Keratinocyte (primary cell): ENCODE measurements at places on chromosomes 13 and 19.

DNA sequence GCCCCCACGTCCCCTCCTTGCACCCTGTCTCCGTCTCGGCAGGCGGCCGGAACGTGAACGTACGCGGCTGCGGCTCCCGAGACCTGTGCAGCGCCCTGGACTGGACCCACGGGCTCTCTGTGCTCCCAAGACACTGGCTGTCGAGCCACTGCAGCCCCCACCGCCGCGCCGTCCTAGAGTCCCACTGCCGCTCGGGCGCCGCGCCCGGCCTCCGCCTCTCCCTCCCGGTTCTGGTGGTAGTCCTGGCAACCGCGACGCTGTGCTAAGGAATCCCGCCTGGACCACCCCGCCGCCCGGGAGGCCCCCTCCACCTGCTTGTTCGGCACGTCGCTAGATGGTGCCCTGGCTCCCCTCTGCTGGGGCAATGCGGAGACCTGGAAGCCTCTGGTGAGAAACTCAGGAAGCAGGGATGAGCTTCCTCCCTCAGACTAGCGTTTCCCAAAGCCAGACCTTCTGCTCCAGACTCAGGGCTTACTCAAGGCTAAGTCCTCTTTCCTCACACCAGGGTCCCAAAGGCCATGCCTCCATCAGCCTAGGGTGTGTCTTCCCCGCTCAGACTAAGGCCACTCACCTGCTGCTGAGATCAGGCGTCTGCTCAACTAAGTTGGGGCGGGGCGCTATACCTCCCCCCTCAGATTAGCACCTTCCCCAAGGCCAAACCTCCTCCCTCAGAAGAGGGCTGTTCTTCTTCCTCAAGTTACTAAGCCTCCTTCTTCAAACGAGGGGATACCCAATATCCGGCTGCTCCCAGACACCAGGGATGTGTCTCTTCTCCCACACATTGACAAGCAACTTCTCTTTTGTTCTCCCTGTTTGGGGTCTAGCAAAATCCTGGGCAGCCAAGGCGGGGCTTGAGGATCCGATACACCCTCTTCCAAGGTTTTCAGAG is 16.1 kb upstream of the IRGC start:
- H3K4me1 ChIP-seq: peaks cover 12% of the 10 kb centered on the region
- peak overlapping the region; percentile 91 for H3K27ac ChIP-seq
- no peak overlapping the region for H3K4me3 ChIP-seq
- H3K27me3 ChIP-seq: peaks cover 9% of the 10 kb centered on the region

DNA sequence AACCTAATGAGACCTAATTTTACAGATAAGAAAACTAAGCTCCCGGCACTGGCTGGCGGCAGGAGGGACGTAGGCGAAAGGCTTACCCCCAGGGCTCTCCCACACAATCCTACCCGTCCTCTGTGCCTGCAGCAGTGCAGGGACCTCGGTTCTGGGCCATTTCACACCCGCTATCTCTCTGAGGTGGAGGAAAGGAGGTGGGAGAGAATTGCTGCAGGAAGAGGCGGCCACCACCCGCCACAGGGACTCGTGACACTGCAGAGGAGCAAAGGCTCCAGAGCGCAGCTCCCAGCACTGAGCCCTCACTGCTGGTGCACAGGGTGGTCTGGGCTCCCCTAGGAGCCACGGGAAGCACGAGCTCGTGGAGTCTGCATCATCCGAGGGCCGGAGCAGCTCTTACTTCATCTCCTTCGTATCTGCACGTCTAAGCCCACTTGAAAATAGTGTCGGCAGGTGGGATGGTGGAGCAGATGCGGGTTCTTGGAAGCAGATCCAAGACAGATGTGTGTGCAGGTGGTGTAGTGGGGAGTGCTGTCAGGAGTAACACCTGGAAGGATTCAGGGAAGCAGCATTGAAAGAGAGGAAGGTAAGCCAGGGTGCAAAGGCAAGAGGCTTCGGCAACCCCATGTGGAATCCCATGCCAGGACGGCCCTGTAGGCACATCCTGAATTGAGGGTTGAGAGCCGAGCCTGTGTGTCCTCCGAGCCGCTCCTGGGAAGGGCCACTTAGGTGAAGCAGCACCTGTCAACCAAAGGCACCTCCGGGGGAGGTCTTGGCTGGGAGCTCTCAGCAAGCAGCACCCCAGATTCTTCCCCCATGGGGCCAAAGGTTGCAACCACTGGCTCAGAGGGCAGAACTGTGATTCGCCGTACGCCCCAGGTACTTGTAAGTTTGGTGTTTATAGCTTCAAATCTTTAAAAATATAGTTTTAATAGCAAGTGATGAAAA is 115.8 kb upstream of the SPACA7 start:
- H3K36me3 ChIP-seq: no peaks in the 10 kb centered on the region
- no peak for DNase-seq
- no peaks in the 10 kb centered on the region for H3K4me1 ChIP-seq

- H3K4me3 ChIP-seq: no peak overlapping the region
- H3K4me1 ChIP-seq: no peaks in the 10 kb centered on the region
- no peaks in the 10 kb centered on the region for H3K27me3 ChIP-seq
- no peak for DNase-seq
Observed at GRCh38 chr13:98182153-98182552, 5.1 kb upstream of the RNF113B start.

DNA sequence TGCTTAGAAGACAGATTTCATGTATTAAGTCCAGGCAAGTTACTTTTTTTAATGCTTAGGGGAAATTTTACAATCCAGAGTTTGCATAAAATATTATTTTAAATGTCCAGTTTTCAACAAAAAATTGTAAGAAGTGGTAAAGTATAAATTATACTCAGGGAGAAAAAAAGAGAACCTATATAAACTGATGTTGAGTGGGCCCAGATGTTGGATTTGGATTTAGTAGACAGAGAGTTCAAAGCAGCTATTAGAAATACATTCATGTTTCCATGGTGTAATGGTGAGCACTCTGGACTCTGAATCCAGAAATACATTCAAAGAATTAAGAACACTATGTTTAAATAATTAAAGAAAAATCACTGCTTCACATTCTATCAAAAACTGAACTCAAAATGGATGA is 349.9 kb upstream of the ZNF507 start:
- H3K4me1 ChIP-seq: no peaks in the 10 kb centered on the region
- H3K27ac ChIP-seq: no peak overlapping the region
- no peaks in the 10 kb centered on the region for H3K36me3 ChIP-seq
- no peak overlapping the region for H3K4me3 ChIP-seq
- no peaks in the 10 kb centered on the region for H3K27me3 ChIP-seq

GRCh38 chr13:31649766-31650165 is 89.6 kb upstream of the RXFP2 start:
- no peaks in the 10 kb centered on the region for H3K27me3 ChIP-seq
- no peaks in the 10 kb centered on the region for H3K4me1 ChIP-seq
- DNase-seq: no peak
- no peak overlapping the region for H3K27ac ChIP-seq
